ENCODE measurements at places on chromosomes 5 and 9. TPM values are rescaled to one million over a fixed set of nuclear protein-coding genes. Genes with fewer than 3 reads are reported as not detected.

- peaks cover 3% of the 10 kb centered on the region for H3K4me1 ChIP-seq
- peak overlapping the region; percentile 76 for H3K4me3 ChIP-seq
- no peaks in the 10 kb centered on the region for H3K27me3 ChIP-seq
- no peaks in the 10 kb centered on the region for H3K36me3 ChIP-seq
- no peak for DNase-seq
- peak overlapping the region; percentile 96 for H3K27ac ChIP-seq
These were observed 536 bp downstream of the FEM1C start for GRCh38 chr5:115544043-115544435.

The SPOCK1 gene
- 97.6 TPM for total RNA-seq

DNA sequence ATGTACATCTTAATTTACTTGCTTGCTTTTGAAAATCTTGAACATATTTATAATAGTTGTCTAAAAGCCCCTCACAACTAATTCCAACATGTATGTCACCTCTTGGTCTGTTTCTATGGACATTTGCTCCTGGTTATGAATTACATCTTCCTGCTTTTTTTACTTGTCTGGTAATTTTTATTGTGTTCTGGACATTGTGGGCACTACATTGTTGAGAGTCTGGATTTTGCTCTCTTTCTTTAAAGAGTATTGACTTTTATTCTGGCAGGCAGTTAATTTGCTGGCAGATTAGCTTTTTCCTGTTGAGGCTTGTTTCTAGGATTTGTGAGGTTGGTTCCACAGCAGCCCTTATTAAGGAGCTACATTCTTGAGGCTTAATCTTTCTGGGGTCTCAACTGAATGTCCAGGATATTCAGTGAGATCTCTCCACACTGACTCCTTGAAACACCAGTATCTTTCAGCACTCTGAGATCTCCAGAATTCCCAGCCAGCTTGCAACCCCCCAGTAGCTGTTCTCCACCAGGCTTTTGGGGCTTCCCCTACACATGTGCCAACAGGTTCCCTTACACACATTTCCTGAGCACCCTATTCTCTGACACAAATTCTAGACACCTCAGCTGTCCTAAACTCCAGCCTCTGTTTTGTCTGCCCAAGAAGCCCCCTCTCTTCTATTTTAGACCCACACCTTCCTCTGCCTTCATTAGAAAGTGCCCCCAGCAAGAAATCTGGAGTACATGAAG, 27.4 kb downstream of the KIAA1191 start:
- DNase-seq = no peak
- no peak overlapping the region for H3K27ac ChIP-seq
- no peak overlapping the region for H3K4me3 ChIP-seq

GRCh38 chr9:80086822-80087345, 515.1 kb downstream of the TLE4 start:
- H3K36me3 ChIP-seq = no peaks in the 10 kb centered on the region
- H3K27ac ChIP-seq = no peak overlapping the region
- no peak for DNase-seq
- H3K4me3 ChIP-seq = no peak overlapping the region

The BARHL1 gene
- 2.0 TPM for total RNA-seq

The FCN2 gene
- total RNA-seq = not detected
